Fibroblast of gingiva (primary cell): ENCODE measurements at places on chromosomes 12 and 14.

- DNase-seq: no peak
These were observed 11.6 kb downstream of the HIP1R start for GRCh38 chr12:122846622-122847515.

DNA sequence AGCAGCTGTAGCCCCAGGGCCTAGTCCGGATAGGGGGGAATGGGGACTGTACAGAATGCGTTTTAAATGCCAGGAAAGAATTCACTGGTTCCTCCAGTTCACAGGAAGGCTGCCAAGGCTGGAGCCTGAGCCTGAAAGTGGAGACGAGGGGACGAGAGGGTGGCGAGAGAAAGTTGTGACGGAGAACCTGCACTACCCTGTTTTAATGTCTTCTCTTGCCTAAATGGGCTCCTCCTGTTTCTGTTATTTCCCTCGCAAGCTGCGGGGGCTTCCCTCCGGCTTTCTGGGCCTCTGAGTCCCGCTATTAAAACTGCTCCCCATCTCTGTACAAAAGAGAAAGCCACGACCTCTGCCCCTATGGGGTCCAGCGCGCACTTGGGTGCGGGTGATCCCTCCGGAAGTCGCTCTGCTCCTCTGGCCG lies 4.5 kb downstream of the C1QL4 start:
- no peak for DNase-seq

GRCh38 chr12:57173683-57174082 lies 26.3 kb upstream of the LRP1-AS start:
- DNase-seq: no peak

DNA sequence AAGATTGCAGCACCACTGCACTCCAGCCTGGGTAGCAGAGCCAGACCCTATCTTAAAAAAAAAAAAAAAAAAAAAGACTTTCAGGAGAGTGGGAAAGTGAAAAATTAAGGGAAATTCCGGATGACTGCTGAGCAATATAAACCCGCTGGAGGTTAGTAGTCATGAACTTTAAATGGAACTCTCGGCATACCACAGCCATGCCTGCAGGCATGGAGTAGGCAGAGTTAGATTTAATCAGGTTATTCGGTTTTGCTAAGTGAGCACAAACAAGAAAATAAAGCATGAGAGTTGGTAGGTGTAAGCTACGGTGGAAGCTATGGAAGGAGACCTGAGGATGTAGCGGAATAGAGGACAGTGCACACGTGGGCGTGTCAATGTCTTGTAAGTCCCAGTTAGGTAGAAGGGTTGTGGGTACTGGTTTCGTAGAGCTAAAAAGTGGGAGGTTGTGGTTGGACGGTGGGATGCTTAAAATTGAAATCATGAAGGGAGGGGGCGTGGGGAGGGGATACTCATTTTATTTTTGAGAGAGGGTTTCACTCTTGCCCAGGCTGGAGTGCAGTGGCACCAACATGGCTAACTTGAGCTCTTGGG lies 11.8 kb upstream of the TUBA1C start:
- DNase-seq: no peak

- DNase-seq: no peak
These were observed 1.0 kb upstream of the SUDS3 start for GRCh38 chr12:118375348-118375747.

GRCh38 chr12:127363392-127363791 lies 903.6 kb upstream of the TMEM132C start:
- no peak for DNase-seq

DNA sequence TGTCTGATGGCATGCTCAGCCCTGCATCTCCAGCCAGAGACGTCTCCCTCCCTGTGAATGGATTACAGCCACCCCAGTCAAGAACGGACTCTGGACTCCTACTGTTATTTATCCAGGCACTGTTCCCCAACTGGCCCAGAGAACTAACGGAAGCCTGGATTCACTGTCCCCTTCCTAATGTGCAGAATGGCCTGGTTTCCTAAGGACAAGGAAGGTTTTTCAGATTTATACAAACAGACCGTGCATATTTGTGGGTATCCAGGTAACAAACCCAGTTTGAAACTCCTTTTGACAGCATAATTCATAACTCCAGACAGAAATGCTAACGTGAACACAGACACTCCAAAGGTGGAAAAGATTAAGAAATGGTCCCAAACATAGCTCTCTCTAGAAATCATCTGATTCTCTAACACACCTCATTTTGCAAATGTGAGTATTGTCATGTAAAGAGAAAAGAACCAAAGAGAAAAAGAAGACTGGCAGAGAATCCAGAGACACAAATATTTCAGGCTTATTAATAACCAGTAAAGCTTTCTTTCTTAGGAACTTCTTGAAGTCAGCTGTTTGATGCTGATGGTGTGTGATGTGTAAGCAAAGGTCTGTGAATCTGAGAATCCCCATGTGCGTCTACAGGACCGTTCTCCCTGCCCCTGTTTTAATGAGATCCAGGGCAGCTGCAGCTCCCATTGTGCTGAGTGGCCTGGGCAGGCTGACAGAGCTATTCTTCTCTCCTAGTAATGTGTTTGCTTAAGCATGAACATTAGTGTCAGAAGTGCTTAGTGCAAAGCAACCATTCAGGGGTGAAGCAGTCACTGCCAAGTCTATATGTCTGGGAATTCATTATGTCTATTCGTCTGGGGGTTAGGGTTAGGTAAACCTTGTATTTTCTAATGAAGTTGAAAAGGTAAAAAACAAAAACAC lies 86.8 kb upstream of the HIF1A start:
- peak; percentile 73 for DNase-seq

- no peak for DNase-seq
These were observed 618 bp upstream of the AQP6 start for GRCh38 chr12:49972129-49972528.

- DNase-seq: no peak
These were observed 5.0 kb upstream of the LGALS3 start for GRCh38 chr14:55123852-55124639.

GRCh38 chr12:49912345-49913255 lies 8.9 kb upstream of the FAIM2 start:
- no peak for DNase-seq

- DNase-seq: peak; percentile 41
These were observed 444.0 kb downstream of the CCER1 start for GRCh38 chr12:90510948-90511347.

DNA sequence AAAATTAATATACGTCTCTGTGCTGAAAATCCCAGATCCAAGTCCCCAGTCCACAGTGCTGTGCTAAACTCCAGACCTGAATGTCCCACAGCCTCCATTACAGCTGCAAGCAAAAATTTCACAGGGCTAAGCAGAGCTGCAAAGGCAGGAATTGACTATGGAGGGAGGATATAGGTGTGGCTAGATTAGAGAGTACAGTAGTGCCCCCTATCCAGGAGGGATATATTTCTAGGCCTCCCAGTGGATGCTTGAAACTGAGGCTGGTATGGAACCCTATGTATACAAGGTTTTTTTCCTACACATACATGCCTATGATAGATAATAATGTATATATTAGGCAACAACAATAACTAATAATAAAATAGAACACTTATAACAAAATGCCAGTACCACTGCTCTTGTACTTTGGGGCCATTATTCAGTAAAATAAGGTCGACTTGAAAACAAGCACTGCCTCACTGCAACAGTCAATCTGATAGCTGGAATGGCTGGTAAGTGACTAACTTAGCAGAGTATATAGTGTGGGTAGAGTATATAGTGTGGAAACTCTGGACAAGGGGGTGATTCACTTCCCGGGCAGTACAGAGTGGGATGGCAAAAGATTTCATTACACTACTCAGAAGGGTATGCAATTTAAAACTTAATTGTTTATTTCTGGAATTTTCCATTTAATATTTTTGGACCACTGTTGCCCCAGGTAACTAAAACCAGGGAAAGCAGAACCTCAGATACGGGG lies 82.7 kb downstream of the C14orf132 start:
- DNase-seq: peak; percentile 64

DNA sequence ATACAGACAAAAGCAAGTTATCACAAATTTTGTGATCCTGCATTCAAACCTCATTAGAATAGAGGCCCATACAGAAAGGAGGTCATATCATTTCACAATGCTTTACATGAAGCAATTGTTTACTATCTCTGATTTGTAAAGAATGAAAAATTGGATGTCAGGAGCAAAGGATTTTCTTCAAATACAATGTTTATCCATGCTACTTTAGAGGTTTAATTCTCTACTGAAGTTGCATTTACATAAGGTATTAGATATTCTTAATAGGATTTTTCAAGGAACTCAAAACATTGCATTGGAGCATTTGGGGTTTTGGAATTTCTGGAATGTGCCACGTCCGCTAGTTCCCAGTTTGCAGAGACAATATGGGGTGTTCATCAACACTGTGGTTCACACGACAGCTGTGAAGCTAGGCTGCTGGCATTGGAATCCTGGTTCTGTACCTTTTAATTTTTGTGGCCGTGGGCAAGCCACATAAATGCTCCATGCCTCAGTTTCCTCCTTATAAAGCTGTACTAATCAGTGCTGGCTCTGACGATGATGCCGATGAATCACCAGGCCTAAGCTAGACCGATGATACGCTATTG lies 174.8 kb downstream of the APAF1 start:
- DNase-seq: no peak

DNA sequence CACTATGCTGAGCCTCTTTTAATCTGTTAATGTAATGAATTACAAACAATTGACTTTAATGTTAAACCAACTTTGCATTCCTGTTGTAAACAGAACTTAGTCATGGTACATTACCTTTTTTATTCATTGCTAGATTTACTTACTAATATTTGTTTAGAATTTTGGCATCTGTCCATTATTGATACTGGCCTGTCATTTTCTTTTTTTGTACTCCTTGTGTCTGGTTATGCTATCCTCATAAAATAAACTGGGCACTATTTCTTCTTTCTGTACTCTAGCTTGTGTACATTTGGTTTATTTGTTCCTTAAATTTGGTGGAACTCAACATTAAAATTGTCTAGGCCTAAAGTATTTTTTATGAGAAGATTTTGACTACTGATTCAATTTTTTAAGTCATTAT lies 32.1 kb downstream of the SPATA7 start:
- DNase-seq: no peak

DNA sequence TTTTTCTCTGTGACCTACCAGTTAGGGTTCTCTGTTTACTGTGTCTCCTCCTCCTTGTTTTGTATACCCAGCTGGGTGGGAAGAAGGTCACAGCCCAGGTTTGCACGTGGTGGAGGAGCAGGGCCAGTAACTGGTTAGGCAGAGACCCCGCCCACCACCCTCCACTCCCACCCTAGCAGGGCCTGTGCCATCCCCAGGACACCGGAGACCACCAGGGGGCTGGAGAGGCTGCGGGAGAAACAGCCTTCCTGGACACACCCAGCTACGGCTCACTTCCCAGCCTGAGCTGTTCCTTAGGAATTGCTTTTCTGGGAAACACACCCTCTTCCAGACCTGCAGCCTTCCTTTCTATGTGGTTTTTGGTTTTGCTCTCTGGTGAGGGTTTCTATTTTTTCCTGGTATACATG lies 21.1 kb downstream of the BDKRB2 start:
- DNase-seq: no peak

DNA sequence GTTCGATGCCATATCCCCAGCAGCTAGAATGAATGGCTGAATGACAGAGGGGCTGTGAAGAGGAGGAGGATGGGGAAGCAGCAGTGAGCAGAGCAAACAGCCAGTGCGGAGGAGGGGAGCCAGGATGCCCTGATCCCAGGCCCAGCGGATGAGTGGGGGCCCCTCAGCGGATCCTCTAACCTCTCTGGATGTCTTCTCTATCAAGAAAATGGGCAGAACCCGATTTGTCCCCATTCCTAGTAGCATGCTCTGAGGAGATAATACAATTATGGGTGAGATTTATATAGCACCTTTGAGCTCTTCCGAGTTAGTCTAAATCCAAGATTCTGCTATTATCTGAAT lies 30.0 kb upstream of the RPLP0 start:
- DNase-seq: no peak

GRCh38 chr12:72234886-72235285 lies 37.3 kb upstream of the TRHDE start:
- no peak for DNase-seq

DNA sequence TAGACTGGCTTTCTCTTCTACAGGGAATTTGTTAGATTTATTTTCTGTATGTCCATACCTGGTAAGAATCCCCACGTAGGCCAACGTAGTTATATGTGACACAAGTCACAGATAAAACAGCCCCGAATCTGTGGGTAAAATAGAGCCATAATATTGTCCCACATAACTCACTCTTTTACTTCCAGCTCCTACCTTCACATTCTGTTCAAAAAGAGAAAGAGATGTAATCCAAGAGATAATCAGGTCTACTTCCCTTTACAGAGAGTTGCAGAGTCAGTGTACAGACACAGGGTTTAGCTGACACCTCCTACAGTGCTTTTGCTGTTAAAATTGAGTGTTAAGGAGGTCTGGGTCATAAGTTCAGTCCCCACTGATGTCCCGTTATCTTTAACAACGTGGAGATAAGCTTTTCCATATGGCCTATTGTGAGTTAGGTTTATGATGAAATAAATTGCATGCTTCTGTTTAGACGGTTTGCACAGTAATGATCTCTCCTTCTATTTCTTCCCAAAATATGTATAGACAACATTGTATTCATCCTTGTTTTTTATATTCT lies 446.5 kb downstream of the ADAMTS20 start:
- no peak for DNase-seq

GRCh38 chr14:91115986-91116770 lies 2.3 kb downstream of the DGLUCY start:
- DNase-seq: peak; percentile 65

GRCh38 chr12:12791756-12792369 lies 6.4 kb downstream of the APOLD1 start:
- no peak for DNase-seq

GRCh38 chr14:88204221-88204620 lies 118.8 kb downstream of the KCNK10 start:
- DNase-seq: no peak

- DNase-seq: no peak
These were observed 345.2 kb downstream of the TMEM121 start for GRCh38 chr14:105871590-105871989.

DNA sequence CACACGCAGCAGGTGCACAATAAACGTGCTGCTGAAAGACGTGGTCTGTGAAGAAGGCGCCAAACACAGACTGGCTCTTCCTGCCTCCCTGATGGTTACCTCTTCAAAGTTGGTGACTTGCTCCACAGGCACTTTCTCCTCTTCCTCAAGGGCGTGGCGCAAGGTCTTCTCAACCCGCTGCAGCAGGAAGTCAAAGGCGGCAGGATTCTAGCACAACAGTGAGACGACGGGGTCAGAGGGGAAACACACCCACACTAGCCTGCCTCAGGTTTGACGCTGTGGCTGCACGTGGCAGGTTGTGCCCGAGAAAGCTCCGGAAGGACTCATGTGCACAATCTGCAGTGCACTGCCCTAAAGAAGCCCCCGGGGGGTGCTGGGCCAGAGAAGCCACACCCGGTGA lies 15.0 kb downstream of the POLE start:
- no peak for DNase-seq

DNA sequence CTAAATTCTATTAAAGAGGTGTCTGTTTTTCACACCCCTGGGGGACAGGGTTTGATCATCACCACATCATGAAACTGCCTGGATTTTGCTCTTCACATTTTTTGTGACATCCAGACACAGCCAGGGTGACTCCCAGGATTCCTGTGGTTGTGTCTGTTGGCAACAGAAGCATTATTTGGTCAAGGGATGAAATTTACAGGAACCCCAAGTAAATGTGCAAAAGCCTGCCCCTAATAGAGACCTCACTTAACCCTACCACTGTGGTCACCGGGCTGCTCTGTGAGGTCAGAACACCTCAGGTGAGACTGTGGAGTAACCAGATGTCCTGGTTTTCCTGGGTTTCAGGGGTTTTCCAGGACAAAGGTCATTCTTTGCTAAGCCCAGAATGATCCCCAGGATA lies 103.8 kb downstream of the DAD1 start:
- no peak for DNase-seq
